ENCODE measurements at places on chromosomes 5 and 9.

- no peak for DNase-seq
Observed at GRCh38 chr5:133265257-133265656, 213.4 kb downstream of the HSPA4 start.

DNA sequence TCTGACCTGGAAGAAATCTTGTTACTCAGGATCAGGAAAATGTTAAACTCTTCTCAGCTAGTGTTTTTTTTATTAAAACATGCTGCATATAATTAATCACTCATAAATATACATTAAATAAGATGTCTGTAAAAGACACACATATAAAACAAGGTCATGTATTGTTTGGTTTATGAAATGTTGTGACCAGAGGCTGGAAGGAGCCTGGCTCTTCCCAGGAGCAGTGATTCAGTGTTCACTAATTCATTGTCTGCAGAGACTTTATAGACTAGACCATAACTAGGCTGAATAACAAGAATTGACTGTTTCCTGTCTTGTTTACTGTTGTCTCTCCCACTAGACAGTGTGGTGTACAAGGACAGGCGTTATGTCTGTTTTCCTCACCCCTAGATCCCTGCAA, 49.1 kb upstream of the ANKRD55 start:
- DNase-seq, result no peak

- no peak for DNase-seq
Observed at GRCh38 chr5:44774279-44774880, 34.4 kb upstream of the MRPS30 start.

DNA sequence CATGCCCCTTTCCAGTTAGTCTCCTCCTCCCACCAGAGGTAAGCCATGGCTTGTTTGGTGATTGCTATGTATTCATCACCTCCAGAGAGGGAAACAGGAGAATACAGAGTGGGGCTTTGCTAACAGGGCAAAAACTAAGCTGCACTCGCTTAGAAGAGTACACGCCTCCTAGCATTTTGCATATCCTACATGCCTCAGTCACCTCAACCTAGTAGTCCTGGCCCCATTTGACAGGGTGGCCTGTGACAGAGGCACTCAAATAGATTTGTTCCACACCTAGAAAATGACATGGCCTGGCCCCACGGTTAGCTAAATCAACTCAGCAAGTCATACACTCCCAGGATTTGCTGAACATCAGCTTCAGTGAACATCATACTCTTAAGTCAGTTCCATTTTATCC, 90.7 kb downstream of the CYFIP2 start:
- no peak for DNase-seq

- DNase-seq, result no peak
Observed at GRCh38 chr9:126183266-126183665, 143.4 kb upstream of the MVB12B start.

GRCh38 chr9:98080326-98080725, 23.8 kb downstream of the NANS start:
- no peak for DNase-seq

- no peak for DNase-seq
Observed at GRCh38 chr5:16482891-16483290, 17.3 kb upstream of the ZNF622 start.

DNA sequence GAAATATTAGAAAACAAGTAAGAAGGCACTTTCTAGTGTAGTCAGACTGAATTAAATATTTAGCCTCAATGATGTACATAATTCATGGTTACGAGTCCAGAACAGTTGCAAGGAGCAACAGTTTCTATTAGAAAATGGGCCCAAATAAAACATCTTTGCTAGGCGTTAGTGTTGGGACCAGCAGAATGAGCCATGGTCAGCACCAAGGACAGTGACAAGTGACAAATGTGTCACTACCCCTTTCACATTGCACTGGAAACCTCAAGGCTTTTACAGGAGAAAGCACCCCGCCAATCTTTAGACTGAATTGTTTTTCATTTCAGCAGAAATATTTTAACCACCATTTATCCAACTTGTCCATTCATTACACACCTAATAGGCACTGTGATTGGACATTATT, 301.3 kb upstream of the ADCY2 start:
- no peak for DNase-seq

DNA sequence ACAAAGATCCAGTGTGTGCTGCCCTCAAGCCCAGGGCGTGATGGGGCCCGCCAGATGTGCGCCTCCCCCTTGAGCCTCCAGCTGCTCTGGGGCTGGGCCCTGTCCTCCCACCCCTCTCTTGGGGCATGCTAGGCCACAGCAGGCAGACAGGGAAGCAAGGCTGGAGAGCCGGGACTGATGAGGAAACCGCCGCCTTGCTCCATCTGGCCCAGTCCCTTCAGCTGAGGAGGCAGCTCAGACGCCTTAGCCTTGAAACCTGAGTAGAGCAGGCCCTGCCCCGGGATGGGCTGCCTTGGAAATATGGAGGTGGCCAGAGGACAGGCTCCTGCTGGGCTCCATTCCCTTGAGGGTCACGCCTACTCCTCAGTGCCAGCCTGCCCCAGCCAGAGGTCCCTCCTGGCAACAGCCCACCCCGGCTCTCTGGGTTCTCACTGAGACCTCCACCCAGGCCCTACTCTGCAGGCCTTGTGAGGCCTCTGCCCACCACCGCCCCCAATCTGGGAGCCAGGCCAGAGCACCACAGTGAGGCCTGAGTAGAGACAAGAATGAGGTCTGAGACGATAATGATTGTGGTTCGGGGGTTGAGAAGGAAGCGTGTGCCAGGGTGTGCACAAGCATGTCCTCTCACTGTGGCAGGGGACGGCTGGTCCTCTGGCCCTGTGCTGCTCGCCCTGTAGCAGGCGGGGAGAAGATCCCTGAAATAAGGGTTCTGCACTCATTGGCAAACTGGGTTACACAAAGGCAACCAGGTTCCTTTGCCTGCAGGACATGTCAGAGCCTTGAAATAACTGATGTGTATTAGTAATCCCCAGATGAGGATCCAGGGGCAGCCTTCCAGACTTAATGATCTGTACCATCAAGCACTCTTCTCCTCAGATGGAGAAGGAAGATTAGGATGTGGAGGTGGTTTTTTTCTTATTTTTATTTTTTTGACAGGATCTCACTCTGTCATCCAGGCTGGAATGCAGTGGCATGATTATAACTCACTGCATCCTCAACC, 30.9 kb downstream of the CXXC5 start:
- DNase-seq, result no peak

GRCh38 chr5:82538339-82539034, 260.3 kb upstream of the RPS23 start:
- DNase-seq, result no peak

DNA sequence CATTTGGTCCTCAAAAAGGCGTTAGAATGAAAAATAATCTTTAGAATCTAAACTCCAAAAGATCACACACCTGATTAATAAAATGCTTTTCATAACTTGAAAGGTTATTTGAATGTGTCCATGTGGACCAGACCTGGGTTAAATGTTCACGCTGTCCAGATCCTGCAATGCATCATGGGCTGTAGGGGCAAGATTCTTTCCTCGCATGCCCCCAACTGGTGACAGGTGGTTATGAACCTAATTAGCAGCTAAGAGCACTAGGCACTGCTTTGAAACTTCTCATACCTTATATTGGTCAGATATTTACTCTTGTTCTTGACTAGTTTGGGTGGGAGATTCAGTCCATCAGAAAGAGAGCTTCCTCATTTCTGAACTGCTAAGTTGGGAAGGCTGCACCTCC, 19.3 kb upstream of the PIP5K1B start:
- DNase-seq, result peak; percentile 25

DNA sequence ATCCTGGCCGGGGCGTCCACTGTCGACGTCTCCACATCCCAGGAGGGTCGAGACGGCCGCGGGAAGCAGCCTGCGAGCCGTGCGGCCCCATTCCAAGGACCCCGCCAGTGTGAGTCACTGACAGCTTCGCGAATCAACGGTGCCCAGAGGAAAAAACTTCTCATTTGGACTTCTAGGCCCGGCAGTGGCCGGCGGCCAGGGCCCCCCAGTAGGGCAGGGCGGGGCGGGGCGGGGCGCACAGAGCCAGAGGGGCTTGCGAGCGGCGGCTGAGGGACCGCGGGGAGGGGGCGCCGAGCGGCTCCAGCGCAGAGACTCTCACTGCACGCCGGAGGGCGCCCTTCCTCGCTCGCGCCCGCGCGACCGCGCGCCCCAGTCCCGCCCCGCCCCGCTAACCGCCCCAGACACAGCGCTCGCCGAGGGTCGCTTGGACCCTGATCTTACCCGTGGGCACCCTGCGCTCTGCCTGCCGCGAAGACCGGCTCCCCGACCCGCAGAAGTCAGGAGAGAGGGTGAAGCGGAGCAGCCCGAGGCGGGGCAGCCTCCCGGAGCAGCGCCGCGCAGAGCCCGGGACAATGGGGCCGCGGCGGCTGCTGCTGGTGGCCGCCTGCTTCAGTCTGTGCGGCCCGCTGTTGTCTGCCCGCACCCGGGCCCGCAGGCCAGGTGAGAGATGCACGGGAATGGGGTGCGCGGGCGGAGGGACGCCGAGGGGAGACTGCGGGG, at the start of gene F2R:
TSS of gene F2R (plus strand) at position 391 of the 720 bp plus-strand sequence. CDS start at position 573, 182 bp downstream.
- peak; percentile 53 for DNase-seq

DNA sequence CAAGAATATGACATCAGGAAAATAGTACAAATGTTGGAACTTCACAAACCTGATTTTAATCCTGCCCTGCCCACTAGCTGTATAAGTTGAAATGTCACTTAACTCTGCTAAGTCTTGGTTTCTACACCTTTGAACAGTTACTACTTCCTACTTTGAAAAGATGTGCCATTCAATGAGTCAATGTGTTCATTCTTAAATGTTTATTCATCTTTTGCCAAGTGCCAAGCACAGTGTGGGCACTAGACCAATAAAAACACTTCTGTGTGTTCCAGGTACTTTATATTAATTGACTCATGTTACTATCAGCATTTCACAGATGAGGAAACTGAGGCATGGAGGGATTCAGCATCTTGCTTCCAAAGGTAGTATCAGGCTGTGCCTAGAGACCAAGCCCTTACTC, 12.8 kb downstream of the PDCL start:
- DNase-seq, result no peak

GRCh38 chr9:105425816-105426433, 21.9 kb upstream of the FSD1L start:
- DNase-seq, result no peak

- no peak for DNase-seq
Observed at GRCh38 chr5:6250121-6250520, 128.2 kb downstream of the MED10 start.

DNA sequence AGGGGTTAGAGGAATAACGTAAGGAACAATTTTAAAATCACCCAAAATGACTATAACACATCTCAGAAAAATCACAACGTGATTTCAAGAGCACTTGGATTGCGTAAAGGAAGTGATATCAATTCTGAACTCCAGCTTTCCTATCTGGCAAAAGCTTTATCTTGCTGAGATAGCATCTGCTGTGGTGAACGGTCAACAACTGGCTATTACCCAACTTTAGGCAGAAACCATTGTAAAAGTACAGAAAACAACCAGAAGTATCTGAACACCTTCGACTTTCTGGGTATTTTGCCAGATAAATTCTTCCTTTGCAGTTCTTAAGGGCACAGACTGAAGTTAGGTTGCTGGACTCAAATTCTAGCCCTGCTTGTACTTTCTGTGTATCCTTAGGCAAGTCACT, 9.2 kb downstream of the ABLIM3 start:
- DNase-seq, result no peak

Measured in activated naive CD8-positive, alpha-beta T cell treated with anti-CD3 and anti-CD28 coated beads for 36 hours (primary cell).